Stimulated activated CD8-positive, alpha-beta memory T cell treated with anti-CD3 and anti-CD28 coated beads, Interleukin-4, amount 100 ng/mL, for 1 hour (primary cell): ENCODE measurements at places on chromosomes 1 and 21.

- DNase-seq = no peak
These were observed 5.4 kb upstream of the ZNF691 start for GRCh38 chr1:42841010-42841409.

DNA sequence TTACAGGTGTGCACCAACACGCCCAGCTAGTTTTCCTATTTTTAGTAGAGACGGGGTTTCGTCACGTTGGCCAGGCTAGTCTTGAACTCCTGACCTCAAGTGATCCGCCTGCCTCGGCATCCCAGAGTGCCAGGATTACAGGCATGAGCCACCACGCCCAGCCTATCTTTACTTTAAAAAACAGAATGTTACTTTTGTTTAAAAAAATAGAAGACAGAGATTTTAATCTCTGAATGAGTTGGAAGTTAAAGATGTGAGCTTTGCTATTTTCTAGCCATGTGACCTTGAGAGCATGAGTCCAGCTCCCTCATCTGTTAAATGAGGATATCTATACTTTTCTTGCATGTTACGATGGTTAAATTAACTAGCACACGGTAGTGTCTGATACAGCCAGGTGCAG lies 3.9 kb upstream of the PUM1 start:
- DNase-seq = no peak

GRCh38 chr1:30615076-30615795 lies 108.1 kb downstream of the MATN1 start:
- DNase-seq = no peak

- no peak for DNase-seq
These were observed 2.8 kb downstream of the FCRL6 start for GRCh38 chr1:159804924-159805323.

DNA sequence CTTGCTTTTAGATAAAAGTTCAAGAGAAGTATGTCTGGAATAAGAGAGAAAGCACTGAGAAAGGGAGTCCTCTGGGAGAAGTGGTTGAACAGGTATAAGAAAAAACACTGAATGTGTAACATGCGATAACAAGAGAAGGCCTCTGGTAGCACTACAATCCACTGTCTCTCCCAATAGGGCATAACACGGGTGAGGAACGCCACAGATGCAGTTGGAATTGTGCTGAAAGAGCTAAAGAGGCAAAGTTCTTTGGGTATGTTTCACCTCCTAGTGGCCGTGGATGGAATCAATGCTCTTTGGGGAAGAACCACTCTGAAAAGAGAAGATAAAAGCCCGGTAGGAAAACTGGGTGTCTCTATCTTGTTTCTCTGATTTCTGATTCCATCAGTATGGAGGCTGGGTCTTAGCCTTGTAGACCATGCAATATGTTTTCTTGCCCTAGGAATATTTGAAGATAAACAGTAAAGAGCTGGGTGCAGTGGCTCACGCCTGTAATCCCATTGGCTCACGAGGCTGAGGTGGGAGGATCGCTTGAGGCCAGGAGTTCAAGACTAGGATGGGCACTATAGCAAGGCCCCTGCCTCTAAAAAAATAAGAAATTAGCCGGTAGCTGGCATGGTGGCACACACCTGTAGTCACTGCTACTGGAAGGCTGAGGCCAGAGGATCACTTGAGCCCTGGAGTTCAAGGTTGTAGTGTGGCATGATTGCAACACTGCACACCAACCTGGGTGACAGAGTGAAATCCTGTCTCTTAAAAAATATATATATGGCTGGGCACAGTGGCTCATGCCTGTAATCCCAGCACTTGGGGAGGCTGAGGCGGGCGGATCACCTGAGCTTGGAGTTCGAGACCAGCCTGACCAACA lies 40.4 kb downstream of the DAP3 start:
- no peak for DNase-seq

- DNase-seq = no peak
These were observed 80.3 kb downstream of the KCNT2 start for GRCh38 chr1:196527919-196528318.

DNA sequence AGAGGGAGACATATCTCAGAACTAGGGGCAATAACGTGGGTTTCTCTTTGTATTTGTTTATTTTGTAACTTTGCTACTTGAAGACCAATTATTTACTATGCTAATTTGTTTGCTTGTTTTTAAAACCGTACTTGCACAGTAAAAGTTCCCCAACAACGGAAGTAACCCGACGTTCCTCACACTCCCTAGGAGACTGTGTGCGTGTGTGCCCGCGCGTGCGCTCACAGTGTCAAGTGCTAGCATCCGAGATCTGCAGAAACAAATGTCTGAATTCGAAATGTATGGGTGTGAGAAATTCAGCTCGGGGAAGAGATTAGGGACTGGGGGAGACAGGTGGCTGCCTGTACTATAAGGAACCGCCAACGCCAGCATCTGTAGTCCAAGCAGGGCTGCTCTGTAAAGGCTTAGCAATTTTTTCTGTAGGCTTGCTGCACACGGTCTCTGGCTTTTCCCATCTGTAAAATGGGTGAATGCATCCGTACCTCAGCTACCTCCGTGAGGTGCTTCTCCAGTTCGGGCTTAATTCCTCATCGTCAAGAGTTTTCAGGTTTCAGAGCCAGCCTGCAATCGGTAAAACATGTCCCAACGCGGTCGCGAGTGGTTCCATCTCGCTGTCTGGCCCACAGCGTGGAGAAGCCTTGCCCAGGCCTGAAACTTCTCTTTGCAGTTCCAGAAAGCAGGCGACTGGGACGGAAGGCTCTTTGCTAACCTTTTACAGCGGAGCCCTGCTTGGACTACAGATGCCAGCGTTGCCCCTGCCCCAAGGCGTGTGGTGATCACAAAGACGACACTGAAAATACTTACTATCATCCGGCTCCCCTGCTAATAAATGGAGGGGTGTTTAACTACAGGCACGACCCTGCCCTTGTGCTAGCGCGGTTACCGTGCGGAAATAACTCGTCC lies 1.3 kb upstream of the OLIG2 start:
- DNase-seq = no peak

DNA sequence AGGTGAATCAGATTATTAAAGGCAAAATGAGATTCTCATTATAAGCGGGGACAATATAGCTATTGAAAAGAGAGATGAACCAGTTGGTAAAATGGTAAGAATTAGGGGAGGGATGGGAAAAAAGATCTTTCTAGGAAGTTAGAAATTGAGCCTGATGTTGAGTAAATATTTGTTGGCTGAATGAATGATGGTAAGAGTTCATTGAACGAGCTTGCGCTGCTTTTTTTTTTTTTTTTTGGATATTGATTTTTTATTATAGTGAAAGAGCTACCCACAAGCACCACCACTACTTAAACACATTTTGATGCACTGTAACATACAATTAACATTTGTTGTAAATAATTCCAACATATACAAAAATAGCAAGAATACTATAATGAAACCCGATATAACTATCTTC lies 1.1 kb upstream of the GCLM start:
- no peak for DNase-seq

DNA sequence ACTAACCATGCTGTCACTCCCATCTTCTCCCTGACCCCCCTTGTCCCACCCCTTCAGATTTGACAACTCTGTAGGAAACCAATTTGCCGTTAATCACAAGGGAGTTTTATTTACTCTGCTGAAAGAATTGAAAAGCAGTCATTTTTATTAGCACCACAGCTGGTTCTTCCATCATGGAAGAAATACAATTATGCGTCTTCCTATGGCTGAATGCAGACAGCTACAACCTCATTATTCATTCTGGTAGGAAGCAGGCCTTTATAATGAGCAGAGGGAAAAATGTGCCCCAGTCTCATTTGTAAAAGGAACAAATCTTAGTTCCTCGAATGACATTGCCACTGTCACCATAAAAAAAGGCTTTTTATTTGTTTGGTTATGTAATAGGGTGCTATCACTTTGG lies 35.2 kb downstream of the JUN start:
- no peak for DNase-seq

- no peak for DNase-seq
These were observed 37.2 kb downstream of the SETD4 start for GRCh38 chr21:36023092-36023480.

DNA sequence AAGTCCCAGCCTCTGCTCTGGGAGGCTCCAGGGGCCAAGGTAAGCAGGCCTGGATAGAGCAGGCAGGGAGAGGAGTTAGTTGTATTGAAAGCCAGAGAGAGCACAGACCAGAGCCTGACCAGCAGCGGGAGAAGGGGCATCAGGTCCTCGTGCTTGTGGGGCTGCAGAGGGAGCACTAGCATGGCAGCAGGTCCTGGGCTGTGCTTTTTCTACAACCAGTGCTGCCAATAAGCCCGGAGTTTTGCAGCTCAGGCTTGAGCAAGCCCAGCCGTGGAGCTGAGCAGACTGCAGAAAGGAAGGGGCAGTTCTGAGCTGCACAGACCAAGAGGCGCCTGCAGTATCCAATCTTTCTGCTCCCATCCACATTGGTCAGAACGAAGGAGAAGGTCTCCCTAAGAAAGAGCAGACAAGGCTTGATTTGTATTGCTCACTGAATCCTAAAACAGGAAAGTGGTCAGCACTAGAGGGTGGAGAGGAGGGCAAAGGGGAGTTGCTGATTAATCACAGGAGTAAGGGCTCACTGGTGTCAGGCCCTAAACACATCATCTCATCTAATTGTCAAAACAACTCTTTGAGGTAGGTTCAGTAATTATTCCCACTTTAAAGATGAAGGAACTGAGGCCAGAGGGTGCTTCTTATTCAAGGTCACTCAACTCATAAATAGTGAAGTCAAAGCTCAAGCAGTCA lies 2.7 kb downstream of the DENND2D start:
- peak; percentile 54 for DNase-seq

DNA sequence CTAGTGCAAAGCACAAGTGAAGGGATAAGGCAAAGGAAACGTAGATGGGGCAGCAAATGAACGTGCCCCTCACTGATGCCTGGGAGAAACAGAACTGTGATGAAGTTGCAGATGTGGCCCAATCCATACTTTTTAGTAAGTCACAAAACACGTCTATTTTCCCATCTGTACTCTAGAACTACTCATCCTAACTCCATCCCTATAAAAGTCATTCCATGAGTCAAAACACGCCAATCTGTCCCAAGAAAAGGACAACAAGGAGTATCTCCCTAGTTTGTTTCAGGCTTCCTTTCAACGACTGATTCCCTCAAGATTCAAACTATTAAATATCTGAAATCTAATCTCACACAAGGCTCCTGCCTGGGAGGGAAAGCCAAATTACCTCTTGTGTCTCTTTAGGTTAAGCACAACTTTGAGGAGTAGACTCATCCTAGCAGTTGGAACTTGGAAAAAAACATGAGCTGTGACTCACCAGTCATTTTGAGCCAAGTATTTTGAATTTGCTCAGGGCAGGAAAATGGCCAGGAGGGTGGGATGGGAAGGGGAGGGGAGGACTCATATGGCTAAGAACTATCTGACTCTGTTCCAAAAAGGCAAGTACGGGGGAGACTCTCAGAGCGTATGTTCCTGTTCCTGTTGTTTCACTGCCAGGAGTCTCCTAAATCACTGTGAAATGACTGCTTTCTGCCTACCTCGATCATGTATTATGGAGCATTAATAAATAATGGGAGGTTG lies 214.5 kb upstream of the CAMK1G start:
- DNase-seq = no peak

- DNase-seq = no peak
These were observed 33.5 kb upstream of the LAPTM5 start for GRCh38 chr1:30790850-30791778.

- no peak for DNase-seq
These were observed 188.6 kb upstream of the VAMP3 start for GRCh38 chr1:7582460-7582972.

DNA sequence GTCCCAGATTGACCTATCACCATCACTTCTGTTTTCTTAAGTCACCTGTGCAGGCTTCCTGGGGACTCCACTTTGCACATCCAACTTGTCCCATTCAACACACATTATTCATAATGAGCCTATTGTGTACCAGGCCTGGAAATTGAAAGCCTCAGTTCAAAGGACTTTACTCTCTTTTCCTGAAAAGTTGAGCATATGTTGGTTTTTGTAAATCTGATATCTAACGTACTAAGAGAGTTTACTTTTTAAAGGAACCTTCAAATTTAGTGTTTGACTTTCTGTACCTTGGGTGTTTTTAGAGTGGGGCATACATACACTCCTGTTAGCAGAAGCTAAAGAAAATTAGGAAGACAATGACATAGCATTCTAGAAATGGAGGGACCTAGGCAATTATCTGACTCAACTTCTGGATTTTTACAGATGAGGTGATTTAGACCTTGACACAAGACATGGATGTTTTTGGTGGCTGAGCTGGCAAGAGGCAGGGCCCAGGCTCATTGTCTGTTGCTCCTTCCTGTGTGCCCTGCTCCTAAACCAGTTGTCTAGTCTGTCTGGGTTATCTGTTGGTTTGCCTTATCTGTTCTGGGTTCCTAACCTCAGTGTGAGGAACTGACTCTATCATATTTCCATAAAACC lies 336.5 kb downstream of the RPS6KC1 start:
- DNase-seq = no peak

DNA sequence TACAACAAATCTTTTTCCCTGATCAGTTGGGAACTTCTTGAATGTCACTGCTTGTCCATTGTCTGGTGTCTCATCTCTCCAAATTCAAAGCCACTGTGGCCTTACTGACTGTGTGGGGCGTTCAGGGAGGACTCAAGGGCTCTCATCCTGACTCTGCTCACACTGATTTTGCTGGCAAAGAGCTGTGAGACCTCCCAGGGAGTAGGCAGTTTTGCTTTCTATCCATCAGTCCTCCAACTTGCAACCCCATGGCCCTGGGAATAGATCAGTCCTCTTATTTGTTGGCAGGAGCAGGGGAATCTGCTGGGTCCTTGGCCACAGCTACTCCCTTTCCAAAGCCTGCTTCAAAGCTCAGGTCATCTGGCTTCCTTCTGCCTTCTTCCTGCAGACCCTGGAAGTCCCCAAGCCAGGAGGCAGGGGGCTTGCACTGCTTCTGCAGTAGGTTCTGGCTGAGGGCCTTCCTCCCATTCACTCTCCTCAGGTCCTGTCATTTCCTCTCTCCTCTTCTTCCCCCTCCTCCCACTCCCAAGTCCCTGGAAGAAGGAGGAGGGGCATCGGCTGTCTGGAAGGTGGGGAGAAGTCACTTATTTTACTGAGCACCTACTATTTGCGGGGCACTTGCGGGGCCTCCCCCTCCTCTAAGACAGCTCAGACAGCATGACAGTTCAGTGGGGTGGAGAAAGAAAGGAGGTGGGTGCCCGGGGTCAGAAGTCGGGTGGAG lies 876 bp upstream of the NAV1 start:
- DNase-seq = no peak

DNA sequence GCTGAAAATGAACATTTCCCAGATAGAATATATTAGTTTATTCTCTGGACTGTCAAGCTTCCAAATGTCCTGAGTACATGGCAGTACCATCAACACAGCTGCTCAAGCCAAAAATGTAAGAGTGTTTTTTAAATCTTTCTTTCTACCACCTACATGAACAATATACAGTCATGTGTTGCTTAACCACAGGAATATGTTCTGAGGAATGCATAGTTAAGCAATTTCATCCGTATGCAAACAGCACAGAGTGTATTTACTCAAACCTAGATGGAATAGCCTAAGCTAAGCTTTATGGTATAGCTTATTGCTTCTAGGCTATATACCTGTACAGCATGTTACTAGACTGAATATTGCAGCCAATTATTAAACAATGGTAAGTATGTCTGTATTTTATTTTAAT lies 561.9 kb upstream of the ADGRL4 start:
- no peak for DNase-seq

- DNase-seq = no peak
These were observed 71.6 kb upstream of the KCND3 start for GRCh38 chr1:112061056-112061455.
